GM23338 (cell line): ENCODE measurements at places on chromosomes 7 and 10.

GRCh38 chr7:105652359-105652993, 71.2 kb upstream of the EFCAB10 start:
- DNase-seq: peak; percentile 92

DNA sequence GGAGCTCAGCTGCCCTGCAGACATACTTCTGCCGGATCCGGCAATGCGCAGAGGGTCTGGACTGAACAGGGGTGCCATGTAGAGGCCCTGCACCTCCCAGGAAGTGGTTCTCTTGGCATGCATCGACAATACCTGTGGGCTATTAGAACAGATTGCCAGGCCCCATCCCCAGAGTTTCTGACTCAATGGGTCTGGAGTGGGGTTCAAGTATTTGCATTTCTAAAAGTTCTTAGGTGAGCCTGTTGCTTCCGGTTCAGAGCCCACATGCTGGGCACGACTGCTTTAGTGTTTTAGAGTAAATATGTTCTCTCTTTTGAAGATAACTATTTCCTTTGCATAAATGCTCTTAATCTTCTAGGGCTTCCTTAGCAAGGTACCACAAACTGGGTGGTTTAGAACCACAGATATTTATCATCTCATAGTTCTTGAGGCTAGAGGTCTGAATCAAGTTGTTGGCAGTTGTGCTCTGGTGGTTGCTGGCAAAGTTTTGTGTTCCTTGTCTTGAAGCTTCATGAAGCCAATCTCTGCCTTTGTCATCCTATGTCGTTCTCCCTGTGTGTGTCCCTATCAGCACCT, 435.5 kb downstream of the TCERG1L start:
- DNase-seq: no peak

DNA sequence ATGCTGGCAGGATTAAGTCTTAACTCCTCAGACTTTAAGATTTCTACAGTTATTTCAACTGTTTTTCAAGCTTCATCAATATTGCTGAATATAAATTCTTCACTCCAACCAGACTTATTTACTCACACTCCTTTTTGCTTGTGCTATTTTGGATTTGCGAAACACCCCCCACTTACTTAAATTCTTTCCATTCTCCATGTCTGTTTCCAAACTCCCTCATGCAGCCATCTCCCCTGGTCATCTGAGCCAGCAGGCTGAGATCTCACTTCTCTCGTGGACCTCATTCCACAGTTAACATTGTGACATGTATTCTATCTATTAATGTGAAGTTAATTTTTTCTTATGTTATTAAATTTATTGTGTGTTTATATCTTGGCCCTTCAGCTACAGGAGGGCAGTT, 188.9 kb upstream of the HDAC9 start:
- no peak for DNase-seq

DNA sequence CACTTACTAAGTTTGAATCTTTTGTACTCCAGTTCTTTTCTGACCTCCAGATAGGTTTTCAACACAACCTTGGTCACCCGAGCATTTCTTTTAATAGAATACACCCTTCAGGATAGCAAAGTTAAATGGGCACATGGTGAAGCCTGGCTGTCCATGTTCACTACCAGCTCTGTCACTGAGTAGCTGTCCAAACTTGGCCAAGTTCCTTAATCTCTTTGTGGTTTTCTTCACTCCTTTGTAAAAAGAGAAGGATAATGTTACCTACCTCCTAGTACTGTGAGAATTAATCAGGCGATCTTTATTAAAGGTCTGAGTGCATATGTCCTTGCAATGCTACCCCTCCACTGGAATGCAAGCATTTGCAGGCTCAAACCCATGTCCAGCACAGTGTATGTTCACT, 128.1 kb upstream of the PTPRZ1 start:
- no peak for DNase-seq

- DNase-seq: peak; percentile 86
These were observed 44.1 kb upstream of the CDK6 start for GRCh38 chr7:92880212-92881090.

- no peak for DNase-seq
These were observed 149.7 kb downstream of the NPSR1 start for GRCh38 chr7:34807548-34808340.

DNA sequence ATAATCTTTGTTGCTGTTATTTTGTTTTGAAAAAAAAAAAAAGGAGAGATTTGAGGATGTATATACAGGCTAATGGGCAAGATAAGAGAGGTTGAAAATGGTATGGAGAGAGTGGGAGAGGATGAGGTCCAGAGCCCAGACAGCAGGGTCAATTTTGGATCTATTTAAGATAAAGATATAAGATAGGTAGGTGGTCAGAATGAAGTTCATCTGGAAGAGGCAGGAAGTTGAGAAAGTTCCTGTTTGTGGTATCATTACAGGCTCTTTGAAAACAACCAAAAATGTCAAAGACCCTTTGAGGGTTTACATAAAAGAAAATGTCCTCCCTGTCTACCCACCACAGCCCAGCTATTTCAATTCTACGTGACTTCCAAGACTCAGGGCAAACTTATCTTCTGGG, 7.5 kb downstream of the CEP41 start:
- DNase-seq: no peak

- no peak for DNase-seq
These were observed 229.6 kb downstream of the NSUN6 start for GRCh38 chr10:18421726-18422293.
